ENCODE measurements at places on chromosomes 16 and 17.

GRCh38 chr16:6753553-6753952, 579.1 kb upstream of the RBFOX1 start:
- DNase-seq = no peak

DNA sequence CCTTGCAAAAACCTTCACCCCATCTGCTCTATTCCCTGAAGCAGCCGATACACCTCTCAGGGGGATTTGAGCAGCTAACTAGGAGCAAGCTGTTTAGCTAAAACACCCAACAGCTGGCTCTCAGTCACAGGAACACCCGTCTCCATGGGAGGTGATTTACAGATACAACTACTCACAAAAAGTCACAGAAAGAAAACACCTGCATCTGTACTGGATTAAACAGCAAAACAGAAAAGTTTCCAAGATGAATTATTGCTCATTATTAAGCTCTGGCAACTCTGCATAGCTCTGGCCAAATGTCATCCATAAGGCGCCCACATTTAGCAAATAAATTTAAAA, 22.3 kb downstream of the GJC1 start:
- DNase-seq = no peak

- no peak for DNase-seq
Measured at GRCh38 chr17:80793421-80793820, 198.2 kb upstream of the CHMP6 start.

- DNase-seq = no peak
Measured at GRCh38 chr16:2271848-2272461, 4.0 kb upstream of the RNPS1 start.

GRCh38 chr16:67999985-68000384, 701 bp upstream of the DPEP2 start:
- no peak for DNase-seq

DNA sequence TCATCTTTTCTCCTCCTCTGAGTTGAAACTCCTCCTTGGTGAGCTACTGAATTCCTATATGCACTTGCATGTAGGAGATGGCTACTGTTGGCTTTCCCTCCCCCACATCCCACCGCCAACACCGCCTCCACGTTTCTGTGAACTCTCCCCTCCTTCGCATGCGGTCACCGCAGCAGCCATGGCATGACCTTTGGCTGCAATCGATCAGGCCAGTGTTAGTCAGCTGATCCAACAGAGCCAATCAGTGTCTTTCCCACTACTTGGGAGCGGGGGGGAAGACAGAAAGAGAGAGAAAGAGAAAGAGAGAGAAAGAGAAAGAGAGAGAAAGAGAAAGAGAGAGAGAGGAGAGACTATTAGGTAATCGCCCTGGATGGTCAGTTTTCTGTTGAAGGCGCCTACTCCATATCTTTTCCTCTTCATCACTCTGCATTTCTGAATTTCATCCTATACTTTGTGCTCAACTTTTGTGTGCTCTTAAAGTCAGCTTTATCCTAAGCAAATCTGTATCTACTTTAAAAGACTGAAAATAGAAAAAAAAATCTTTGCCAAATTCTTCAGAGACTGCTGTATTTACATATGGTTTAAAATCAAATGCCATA, 22.7 kb downstream of the ASGR1 start:
- no peak for DNase-seq

- no peak for DNase-seq
Measured at GRCh38 chr17:79024901-79025737, 1.1 kb downstream of the C1QTNF1 start.

DNA sequence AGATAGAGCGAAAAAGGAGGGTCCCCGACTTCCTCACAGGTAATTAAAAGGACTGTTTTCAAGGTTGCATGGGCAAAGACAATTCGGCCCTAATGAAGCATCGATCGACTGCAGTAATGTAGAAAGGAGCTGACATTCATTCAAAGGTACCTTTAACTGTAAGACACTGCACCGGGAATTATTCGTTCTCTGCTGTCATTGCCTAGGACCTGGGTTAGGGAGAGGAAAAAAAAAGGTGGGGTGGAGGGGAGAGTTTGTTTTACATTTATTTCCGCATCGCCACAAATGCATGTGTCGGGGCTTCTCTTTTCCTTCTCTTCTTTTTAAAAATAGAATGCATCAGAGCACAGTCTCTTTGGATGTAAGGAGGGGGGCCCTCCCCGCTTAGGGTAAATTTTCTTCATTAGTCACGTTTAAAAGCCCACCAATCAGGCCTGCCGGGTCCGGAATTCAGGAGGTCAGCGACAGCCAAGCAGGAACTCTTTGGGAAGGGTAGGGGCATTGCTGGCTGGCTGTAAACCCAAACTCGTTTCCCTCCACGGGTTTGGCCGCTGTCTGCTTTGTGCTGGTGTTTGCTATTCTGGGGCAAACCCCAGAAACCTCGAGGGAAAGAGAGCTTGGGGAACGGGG, 496.2 kb upstream of the ZFHX3 start:
- DNase-seq = no peak

DNA sequence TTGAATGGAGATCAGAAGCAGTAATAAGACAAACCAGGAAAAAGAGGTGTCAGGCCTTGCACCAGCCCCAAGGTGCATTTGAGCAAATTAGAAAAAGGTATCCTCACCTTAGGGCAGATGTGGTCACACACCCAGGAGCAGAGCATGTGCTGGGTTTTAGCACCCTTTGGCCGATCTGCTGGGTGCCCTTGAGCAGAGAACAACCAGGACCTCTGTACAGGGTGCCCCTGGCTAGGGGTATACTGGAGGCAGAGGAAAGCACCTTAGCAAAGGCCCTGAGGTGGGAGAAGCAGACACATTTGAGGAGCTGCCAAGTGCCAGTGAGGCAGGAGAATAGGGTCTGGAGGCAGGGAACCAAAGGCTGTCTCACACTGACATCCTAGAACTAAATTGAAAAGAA, 67.0 kb downstream of the IQCK start:
- DNase-seq = no peak

- DNase-seq = no peak
Measured at GRCh38 chr17:81910840-81911276, 341 bp downstream of the PCYT2 start.

DNA sequence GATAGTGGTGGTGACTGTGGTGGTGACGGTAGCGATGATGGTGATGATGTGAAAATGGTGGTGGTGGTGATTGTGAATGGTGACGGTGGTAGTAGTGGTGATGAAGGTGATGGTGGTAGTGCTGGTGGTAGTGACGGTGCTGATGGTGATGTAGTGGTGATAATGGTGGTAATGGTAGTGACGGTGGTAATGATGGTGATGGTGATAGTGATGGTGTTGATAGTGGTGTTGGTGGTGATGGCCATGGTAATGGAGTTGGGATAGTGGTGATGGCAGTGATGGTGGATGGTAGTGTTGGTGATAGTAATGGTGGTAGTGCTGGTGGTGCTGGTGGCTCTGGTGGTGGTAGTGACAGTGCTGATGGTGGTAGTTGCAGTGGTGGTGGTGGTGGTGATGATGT, 14.7 kb upstream of the RBFOX1 start:
- DNase-seq = no peak

- no peak for DNase-seq
Measured at GRCh38 chr16:48001324-48001895, 154.4 kb downstream of the ABCC12 start.

DNA sequence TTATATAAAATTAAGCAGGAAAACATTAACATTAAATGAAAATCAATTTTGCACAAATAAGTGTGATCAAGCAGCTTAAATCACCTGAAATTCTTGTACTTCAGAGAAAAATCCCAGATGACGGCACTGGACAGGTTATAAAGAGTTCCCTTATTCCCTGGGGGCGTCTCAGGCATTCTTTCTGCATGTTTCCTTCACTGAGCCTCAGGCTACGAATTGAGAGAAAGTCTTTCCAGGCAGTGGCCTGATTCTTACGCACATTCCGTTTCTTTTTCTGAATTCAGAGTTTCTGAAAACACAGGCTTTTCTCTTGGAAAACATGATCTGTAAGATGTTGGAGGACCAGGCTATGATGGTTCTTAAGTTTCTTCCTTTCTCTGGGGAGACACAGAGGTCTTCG, 22.1 kb upstream of the PITPNM3 start:
- DNase-seq = no peak

DNA sequence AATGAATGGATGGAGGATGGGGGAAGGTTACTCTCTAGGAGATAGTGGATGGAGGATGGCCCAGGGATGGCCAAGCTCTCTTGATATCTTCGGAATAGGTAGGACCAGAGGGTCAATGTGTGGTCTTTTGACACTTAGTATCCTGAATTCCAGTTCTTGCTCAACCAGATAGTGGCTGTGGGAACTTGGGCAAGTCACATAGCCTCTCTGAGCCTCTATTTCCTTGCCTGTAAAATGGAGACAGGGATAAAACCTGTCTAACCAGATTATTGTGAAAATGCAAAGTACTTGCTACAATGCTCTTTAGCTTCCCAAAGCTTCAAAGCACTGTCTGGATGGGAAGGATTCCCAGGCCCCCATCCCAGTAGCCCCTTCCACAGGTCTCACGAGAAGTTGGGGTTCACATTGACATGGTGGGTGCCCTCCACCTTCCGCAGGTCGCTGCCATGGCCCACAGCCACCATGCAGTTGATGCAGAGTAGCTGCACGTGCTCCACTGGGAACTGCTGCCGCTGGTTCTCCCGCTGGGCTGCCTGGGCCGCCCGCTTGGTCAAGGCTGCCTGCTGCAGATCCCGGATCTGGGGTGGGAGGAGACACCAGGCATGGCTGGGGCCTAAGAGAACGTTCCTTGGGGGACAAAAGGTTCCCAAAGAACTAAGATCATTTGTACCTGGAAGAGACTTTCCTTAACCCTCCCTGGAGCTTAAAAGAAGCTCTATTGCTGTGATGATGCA, 5.1 kb upstream of the ZNF385C start:
- DNase-seq = no peak

DNA sequence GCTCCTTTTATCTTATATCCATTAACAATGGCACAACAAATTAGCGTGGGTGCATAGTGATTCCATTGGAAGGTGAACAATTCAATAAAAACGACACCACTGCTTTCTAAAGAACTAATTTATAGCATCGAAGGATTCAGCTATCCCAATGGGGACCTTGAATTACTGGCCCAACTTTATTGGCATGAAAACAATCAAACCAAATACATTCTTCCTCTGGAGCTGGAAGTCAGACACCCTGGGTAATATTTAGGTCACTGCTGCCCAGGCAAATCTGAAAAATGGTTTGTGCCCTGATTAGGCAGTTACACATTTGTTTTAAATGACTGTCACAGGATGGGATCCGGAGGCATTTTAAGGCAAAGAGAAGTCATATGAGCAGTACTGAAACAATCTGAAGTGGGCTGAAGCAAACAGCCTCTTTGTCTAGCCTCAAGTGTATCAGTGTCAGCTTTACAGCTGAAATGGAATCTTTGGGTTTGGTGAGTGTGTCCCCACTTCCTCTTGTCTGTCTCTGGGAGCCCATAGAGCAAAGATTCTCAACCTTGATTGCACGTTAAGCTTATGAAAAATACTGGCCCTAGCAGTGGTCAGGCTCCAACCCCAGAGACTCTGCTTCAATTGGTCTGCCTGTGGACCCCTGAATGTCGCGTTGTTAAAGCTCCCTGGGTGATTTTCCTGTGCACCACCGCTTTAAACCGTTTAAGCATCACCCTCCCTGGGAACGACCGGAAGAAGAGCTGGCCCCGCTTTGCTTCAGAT, 30.3 kb downstream of the CDK5R1 start:
- DNase-seq = no peak

GRCh38 chr16:81435103-81435502, 9.5 kb upstream of the CMIP start:
- DNase-seq = no peak

GRCh38 chr17:75814900-75815373, 29.3 kb downstream of the UNC13D start:
- DNase-seq = no peak

- DNase-seq = peak; percentile 17
Measured at GRCh38 chr17:50871364-50871763, 5.2 kb upstream of the TOB1 start.

DNA sequence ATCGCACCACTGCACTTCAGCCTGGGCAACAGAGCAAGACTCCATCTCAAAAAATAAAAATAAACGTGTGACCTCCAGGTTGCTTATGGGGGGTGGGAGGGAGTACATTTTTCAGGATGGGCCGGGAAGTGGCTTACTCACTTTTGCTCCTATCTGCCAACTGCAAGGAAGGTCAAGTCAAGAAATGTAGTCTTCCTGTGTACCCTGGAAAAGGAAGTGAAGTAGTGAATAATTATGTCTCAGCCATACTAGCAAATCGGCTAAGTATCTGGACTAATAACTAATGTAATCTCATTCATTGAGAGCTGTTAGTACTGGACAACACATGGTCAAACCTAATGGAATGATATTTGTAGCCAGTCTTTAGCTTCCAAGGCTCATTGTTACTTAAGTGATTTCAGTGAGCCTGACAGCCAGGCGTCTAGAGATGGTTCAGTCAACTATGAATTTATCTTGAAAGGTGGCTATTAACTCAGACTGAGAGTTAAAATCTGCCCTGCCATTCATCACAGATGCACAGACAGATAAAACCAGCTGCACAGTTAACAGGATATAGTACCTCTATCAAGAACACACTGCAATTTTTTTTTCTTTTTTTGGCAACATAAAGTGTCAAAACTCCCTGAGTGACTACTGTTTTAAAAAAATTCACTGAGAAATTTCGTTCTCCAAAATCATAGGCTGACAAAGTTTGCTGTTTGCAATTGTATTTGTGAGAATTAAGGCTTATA, 3.7 kb upstream of the TACO1 start:
- DNase-seq = no peak

DNA sequence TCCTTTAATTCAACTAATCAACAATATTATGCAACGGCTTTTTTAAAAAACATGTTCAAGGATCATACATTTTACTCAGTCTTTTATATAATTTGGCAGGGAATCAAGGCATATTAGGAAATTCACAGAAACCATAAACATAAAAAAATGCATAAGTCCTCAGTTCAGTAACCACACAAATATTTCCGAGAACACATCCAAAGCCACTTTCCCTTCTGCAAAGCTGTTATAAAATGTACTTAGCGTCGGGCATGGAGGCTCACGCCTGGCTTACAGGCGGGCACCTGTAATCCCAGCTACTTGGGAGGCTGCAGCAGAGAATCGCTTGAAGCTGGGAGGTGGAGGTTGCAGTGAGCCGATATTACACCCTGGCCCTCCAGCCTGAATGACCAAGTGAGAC, 9.7 kb upstream of the ZC3H7A start:
- DNase-seq = no peak

DNA sequence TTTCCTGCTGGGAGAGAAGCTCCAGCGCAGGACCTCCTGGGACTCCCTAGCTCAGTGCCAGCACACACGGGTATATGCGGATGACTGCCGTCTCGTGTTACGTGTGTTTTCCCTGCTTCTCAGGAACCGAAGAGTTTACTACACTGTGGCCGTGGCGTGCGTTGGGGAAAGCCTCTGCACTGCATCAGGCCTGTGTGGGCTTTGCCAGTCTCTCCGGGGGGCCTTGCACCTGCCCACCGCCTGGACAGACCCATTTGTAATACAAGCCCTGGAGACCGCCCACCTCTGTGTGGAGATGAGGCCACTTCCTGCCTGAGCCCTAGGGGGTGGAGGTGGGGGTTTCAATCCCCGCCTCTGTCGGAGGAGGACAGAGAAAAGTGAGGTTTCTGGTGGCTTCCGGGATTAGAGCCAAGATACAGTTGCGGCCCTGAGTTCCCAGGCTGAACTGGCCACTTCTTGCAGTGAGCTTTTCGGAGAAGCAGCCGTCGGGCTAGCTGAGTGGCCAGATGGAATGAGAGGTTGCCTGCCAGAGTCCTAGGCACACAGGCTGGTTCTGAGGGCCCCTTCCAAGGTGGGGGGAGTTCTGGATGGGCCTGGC, 43.4 kb upstream of the GSE1 start:
- DNase-seq = peak; percentile 40

- DNase-seq = no peak
Measured at GRCh38 chr17:66310528-66311148, 8.2 kb downstream of the PRKCA start.

GRCh38 chr16:67865318-67865717, 7.5 kb upstream of the EDC4 start:
- DNase-seq = peak; percentile 21
